ENCODE measurements at places on chromosomes 4 and X. TPM values are rescaled to one million over a fixed set of nuclear protein-coding genes. Genes with fewer than 3 reads are reported as not detected.
A peak's percentile ranks its signal among the peaks of the same experiment; 100 is the strongest.

GRCh38 chrX:98028691-98029090, 1145.0 kb downstream of the RPA4 start:
- no peak for DNase-seq

DNA sequence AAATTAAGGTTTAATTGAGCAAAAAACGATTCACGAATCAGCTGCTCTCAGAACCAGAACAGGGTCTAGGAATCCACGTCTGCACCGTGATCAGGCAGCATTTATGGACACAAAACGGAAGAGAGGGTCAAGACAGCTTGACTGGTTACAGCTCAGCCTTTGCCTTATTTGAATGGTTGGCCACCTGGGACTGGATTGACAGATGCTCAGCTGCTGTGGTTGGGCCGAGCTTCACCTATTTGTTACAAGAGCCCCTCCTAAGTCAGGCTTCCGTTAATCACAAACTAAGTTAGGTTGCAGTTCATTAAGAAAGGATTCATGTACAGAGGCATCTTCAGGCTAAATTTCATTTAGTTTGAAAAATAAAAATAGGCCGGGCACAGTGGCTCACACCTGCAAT, 50.6 kb upstream of the MAN2B2 start:
- no peak for DNase-seq

DNA sequence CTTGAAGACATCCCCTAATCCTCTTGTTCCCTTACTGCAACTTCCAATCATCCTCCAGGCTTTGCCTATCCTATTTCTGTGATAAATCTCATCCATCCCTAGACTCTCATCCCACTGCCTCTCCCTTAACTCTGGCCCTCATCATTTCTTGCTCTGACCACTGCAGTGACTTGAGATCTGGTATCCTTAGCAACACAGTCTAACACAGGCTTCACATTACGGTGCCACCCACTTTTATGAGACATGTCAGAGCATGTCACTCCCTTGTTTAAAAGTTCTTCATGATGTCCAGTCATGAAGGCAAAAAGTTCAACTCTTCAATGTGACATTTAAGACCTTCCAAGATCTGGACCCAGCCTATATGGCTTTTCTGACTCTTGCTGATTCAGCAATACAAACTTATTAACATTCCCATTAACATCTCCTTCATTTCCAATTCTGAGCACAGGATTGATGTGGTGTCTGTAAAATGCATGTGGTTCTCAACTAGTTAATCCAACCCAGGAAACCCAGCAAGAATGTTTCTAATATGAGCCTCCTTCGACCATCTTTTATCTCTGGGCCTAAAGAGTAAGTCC, 64.0 kb downstream of the OR13H1 start:
- no peak for DNase-seq

DNA sequence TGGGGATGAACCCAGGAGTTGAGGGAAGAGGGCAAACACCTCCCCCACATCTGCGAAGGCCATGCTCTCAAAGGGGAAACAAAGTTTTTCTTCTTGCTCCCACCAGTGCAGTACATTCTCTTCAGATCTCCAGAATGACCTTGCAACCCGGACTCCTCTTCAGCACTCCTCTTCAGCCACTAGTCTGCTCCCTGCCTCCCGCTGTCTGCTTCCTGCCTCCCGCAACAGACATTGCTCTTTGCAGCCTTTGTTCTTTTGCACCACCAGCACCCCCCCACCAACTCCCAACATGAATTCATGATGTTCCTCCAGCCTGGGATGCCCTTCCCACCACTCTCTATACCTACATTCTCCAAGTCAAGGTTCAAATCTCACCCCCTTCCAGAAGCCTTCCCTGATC, 32.1 kb downstream of the UTP14A start:
- DNase-seq = no peak

- peak; percentile 43 for DNase-seq
Observed at GRCh38 chrX:118974908-118975671, 672 bp downstream of the LONRF3 start.

Gene MAGEA4
- total RNA-seq = not detected

GRCh38 chrX:67610282-67610681, 66.5 kb downstream of the AR start:
- DNase-seq = no peak

- DNase-seq = no peak
Observed at GRCh38 chr4:121765971-121766538, 1.1 kb upstream of the SMIM43 start.

- DNase-seq = no peak
Observed at GRCh38 chr4:185712350-185713024, 99.5 kb downstream of the SORBS2 start.

- no peak for DNase-seq
Observed at GRCh38 chrX:48001260-48001659, 2.5 kb downstream of the ZNF182 start.

DNA sequence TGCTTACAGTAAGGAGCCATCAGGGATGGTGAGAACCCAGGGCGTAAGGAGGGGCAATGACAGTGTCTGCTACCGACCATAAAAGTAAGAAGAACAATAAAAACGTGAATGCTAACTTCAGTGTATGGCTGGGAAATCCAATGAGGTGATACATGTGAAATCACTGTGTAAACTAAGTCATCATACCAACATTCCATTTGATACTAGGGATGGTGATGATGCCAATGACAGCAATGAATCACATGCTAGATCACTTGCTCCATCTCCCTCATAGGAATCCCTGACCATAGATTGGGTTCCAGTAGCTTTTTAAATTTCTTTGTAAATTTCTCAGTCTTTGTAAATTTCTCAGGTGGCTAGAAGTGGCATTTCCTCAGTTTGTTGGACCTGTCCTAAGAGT, 146.3 kb downstream of the SMIM20 start:
- DNase-seq = no peak

DNA sequence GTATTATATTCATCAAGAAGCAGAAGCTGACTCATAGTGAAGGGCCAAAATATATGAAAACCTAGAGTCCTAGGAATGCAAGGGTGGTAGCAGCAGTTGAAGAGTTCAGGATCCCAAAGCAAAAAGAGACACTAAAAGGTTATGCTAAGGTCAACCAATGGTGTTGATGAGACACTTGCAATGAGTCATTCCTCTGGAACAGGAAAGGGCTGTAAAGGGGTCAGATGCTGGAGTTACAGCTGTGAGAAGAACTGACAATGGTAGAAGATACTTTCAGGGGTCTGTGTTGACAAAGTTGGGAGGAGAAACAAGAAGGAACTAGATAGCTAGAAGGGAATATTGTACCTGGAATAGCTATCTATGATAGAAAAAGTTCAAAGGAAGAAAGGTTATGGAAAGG, 47.5 kb downstream of the ZGRF1 start:
- no peak for DNase-seq

DNA sequence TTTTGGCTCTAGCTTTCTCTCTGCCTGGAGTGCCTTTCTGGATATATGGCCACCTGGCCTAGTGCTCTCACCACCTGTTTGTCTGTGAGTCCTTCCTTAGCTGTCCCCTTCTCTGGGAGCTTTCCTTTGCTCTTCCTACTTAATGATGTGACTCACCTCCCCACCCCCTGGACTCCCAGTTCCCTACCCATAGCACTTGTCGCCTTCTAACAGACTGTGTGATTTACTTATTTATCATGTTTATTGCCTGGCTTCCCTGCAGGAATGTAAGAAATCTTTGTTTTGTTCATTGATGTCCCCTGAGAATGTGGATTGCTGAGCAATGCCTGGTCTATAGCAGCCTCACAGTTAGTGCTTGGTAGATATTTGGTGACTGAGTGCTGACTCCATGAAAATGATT, 18.9 kb downstream of the ADD1 start:
- DNase-seq = no peak

DNA sequence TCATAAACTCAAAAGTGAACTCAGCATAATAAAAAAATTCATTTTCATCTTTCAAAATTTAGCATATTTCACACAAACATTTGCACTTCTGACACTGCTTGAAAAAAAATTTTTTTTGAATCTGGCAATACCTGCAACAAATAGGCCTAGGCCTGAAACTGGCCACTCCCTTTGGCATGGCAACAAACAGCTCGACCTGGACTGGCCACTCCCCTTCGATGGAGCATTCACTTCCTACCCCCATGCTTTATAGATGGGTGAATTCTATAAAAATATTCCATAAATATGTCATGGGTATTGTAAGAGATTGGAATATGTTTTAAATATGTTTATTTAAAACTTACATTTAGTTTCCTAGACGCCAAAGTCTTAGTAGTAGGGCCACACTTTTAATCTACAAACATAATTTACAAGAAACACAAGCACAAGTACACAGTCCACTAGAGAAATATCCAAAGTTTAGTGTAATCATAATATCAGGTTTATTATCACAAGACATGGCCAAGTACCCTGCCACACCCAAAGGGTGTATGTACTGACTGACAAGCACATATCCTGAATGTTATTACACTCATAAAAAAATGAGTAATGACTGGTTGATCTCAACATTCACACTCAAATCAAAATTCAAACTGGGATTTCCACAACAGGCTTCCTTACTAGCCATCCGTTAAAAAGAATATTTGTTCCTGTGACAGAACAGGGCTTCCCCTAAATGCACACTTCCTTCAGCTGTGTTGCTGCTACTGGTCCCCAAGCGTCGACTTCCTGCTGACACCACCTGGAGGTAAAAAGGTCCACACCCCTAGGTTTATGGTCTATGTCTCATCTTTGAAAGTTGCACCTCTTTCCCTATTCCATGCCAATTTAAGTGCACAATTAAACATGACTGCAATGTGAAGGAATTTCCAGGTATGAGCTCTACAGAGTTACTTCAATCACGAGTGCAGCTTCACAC, 271.5 kb downstream of the NR3C2 start:
- no peak for DNase-seq

GRCh38 chrX:54180403-54180802, 2.7 kb downstream of the FAM120C start:
- no peak for DNase-seq

GRCh38 chr4:110830461-110830860, 207.6 kb upstream of the PITX2 start:
- DNase-seq = no peak

GRCh38 chr4:120053911-120054310, 12.7 kb downstream of the MAD2L1 start:
- no peak for DNase-seq

GRCh38 chrX:103157496-103158316, 57.2 kb upstream of the BEX4 start:
- no peak for DNase-seq

Gene SCML1
- 2.7 TPM for total RNA-seq

GRCh38 chrX:101419489-101419888, 11.5 kb downstream of the HNRNPH2 start:
- DNase-seq = no peak

Gene MSX1
- total RNA-seq = 0.22 TPM

Gene CTAG2
- total RNA-seq = not detected

Gene MEPE
- total RNA-seq = not detected

GRCh38 chrX:129667412-129667811, 12.7 kb upstream of the APLN start:
- DNase-seq = no peak

Gene NELFA
- total RNA-seq = 39.6 TPM

Gene MUC7
- not detected for total RNA-seq

- DNase-seq = no peak
Observed at GRCh38 chr4:101419336-101420135, 72.2 kb upstream of the PPP3CA start.

GRCh38 chrX:3598709-3599108, 114.7 kb downstream of the PRKX start:
- DNase-seq = no peak

Gene CT45A2
- total RNA-seq = not detected

DNA sequence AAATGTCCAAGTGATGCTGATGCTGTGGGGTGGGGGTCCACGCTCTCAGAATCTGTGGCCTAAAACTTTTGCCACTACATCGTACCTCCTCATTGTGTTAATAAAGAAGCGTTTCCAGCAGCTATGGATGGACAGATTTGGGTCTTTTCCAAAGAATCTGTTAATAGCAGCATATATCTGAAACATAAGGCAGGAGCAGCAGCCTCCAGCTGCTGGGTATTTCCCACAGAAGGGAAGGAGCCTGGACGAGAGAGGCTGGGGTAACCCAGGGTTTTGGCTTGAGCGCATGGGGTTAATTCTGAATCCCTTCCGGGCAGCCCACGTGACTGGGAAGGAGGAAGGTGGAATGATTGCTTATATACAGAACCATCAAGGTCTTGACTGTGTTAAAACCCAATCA, 332.4 kb downstream of the BCOR start:
- no peak for DNase-seq

Gene ARMCX4
- total RNA-seq = 22.1 TPM

Gene TMEM156
- not detected for total RNA-seq

DNA sequence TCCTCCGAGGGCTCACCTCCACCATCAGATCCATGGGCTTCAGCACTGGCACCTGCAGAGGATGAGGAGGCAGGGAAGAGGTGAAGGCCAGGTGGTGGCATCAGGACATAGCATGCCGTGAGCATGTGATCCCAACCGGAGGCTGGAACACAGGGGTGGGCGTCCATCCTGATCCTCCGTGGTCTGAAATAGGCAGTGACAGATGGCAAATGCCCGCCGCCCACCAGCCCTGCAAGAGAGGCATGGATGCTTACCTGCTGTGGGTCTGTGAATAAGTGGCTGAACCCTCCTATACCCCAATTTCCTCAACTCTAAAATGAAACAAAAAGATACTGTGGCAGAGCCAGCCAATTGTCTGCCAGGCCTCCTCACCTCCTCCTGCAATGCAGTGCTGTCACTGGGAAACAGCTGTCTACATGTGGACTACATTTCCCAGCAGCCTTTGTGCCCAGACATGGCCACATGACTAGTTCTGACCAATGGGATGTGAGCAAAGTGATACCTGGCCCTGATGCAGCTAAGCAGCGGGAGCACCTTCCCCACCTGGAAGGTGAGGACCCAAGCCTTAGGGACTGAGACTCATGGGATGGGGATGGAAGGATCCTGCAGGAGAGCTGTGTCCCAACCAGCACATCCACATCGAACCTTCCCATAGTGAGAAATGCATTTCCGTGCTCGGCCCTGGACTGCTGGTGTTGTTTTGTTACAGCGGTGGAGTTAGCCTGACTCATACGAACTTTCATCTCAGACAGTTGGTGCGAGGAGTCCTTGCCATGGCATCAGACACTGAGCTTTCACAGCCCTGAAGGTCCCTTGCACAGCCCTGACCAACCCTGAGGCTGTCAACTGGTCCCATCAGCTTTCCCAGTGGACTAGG, 99.5 kb downstream of the PPP2R2C start:
- no peak for DNase-seq

DNA sequence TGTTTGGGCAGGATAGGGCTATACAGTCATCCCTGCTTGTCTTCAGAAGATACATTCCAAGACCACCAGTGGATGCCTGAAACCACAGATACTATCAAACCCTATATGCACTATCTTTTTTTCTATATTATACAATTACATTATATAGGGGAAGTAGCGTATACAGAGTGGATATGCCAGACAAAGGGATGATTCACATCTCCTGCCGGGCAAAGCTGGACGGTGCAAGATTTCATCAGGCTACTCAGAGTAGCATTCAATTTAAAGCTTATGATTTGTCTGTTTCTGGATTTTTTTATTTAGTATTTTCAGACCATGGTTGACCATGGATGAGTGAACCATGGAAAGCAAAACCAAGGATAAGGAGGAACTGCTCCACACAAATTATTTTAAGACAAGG, 7.0 kb upstream of the AMTN start:
- DNase-seq = no peak

Measured in glutamatergic neuron (in vitro differentiated cells).